ENCODE measurements at places on chromosomes 16 and 17.

DNA sequence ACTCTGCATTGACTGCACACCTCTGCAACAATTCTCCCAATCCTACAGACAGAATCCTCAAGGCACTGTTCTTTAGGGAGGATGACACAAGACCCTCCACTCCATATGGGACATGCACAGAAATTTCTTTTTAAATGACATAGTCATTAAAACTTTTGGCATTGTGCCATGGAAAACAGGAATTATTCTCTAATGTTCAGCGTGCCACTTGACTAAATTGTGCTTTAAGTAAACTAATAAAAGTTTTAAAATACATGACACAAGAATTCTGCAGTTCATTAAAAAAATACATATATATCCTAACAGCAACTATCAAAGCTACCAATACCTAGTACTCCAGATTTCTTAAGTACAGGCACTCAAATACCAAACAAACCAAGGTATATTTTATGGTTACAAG, 16.0 kb downstream of the CEP112 start:
- DNase-seq: no peak

GRCh38 chr17:81513372-81513752, 763 bp upstream of the ACTG1 start:
- peak; percentile 80 for DNase-seq

GRCh38 chr17:20116683-20117309, 107.6 kb downstream of the SPECC1 start:
- DNase-seq: peak; percentile 26

GRCh38 chr17:850851-851763, 69.0 kb downstream of the MRM3 start:
- DNase-seq: peak; percentile 42

DNA sequence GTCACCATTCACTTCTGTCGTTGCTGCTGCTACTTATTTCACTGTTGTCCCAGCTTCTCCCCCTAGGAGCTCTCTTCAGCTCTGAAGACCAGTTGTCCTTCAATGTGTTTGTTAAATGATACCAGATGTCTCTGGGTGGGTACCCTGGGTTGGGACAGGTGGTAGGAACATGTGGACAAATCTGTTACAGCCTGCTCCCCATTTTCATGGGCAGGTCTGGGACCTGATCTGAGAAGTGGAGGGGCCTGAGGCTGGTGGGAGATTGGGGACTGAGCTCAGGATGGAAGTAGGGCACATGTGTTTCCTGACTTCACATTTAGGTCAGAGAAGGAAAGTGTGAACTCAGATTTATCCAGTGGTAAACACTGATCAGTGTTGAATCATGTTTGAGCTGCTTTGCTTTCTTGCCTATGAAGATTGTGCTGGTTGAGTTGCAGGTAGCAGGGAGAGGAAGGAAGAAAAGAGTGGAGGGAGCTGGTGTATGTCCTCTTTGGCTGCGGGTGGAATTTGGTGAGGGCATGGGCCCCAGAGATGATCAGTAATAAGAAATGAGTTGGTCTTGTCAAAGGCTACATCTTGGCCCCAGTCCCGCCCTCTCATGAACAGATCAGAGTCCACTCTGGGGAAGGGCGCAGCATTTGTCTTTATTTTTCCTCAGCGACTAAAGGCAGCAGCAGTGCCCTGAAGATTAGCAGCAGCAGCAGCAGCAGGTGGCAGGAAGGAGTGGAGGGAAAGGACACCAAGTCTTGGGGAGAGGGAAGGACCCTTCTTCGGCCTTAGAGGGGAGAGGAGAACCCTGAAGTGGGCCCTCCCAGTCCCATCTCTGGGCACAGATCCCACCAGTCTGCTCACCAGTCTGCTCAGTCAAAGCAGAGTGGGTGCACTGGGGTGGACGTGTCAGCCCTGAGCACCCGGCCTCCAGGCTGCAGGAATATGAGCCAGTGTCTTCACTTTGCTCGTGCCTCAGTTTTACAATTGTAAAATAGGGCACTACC, 6.1 kb upstream of the EFTUD2 start:
- peak; percentile 79 for DNase-seq

GRCh38 chr17:42053731-42054500, 3.5 kb upstream of the C17orf113 start:
- DNase-seq: no peak

Data from large intestine (tissue), 12 donors.